ENCODE measurements at places on chromosomes 3 and 15. TPM values are rescaled to one million over a fixed set of nuclear protein-coding genes. Genes with fewer than 3 reads are reported as not detected.
A peak's percentile ranks its signal among the peaks of the same experiment; 100 is the strongest.

- H3K27me3 ChIP-seq: no peaks in the 10 kb centered on the region
- H3K4me1 ChIP-seq: no peaks in the 10 kb centered on the region
- H3K4me3 ChIP-seq: no peak overlapping the region
- no peaks in the 10 kb centered on the region for H3K36me3 ChIP-seq
Measured at GRCh38 chr3:24911076-24911475, 416.4 kb upstream of the THRB start.

- H3K27me3 ChIP-seq: no peaks in the 10 kb centered on the region
- no peaks in the 10 kb centered on the region for H3K36me3 ChIP-seq
- no peak overlapping the region for H3K4me3 ChIP-seq
- H3K27ac ChIP-seq: no peak overlapping the region
- H3K4me1 ChIP-seq: no peaks in the 10 kb centered on the region
Measured at GRCh38 chr3:8519774-8520448, 18.3 kb downstream of the LMCD1 start.

DNA sequence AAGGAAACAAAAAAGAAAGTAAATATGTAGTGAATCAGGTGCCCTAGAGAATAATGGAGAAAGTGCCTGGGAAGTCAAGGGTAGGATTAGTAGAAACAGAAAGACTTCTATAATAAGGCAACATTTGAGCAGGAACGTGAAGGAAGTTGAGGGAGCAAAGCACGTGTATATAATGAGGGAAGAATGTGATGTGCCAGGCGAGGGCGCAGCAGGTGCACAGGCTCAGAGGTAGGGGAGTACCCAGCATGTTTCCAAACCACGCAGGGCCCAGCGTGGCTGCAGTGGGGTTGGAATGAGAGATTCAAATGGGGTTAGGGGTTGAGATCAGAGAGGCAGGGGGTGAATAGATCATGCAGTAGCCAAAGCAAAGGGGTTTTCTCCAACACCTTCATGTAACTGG is 91.9 kb upstream of the VGLL4 start:
- no peaks in the 10 kb centered on the region for H3K27me3 ChIP-seq
- no peaks in the 10 kb centered on the region for H3K36me3 ChIP-seq
- no peak for DNase-seq
- no peak overlapping the region for H3K4me3 ChIP-seq
- H3K4me1 ChIP-seq: no peaks in the 10 kb centered on the region
- H3K27ac ChIP-seq: no peak overlapping the region

GRCh38 chr3:193559100-193559499 is 4.4 kb upstream of the ATP13A4 start:
- DNase-seq: no peak
- H3K4me3 ChIP-seq: no peak overlapping the region
- H3K27ac ChIP-seq: no peak overlapping the region
- H3K36me3 ChIP-seq: no peaks in the 10 kb centered on the region
- H3K27me3 ChIP-seq: no peaks in the 10 kb centered on the region

DNA sequence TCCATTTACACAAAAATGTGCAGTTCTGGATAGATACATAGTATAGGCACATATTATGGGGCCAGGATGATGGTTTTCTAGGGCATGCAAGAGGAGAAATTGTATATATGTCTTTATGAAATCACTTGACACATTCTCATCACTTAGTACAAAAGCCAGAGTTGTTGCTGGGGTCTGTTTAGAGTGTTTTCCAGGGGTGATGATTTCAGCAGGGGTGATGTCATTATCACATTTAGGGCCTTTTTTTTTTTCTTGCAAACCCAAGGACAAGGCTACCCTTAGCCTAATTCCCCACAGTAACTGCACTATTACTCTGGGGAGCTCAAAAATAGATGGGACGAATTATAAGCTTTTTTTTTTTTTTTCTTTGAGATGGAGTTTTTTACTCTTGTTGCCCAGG is 3.6 kb downstream of the ZNF589 start:
- no peak overlapping the region for H3K4me3 ChIP-seq
- H3K27me3 ChIP-seq: no peaks in the 10 kb centered on the region
- no peak for DNase-seq
- peaks cover 2% of the 10 kb centered on the region for H3K4me1 ChIP-seq

DNA sequence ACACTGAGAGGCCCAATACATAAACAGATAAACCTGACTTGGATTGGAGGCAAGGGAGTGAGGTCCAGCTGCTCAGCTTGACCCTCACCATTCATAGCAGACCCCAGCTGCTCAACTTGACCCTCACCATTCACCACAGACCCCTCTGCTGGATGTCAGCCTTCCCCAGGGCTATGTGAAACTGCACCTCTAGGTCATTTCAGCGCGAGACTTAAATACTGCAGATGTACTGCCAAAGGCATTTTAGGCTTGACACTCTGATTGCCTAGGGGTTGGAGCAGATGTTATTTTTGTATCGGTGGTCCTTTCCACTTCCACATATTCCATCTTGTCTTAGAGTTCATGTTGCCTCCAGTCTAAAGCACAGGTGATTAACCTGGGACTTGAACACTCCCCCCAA is 41.5 kb upstream of the FAM98B start:
- no peaks in the 10 kb centered on the region for H3K4me1 ChIP-seq
- H3K36me3 ChIP-seq: no peaks in the 10 kb centered on the region
- H3K27me3 ChIP-seq: no peaks in the 10 kb centered on the region
- H3K27ac ChIP-seq: no peak overlapping the region

- H3K36me3 ChIP-seq: no peaks in the 10 kb centered on the region
- H3K27me3 ChIP-seq: no peaks in the 10 kb centered on the region
- H3K4me1 ChIP-seq: no peaks in the 10 kb centered on the region
- H3K4me3 ChIP-seq: no peak overlapping the region
- no peak overlapping the region for H3K27ac ChIP-seq
Measured at GRCh38 chr3:81425198-81425868, 336.1 kb downstream of the GBE1 start.

GRCh38 chr15:60797444-60798040 is 318.6 kb upstream of the ICE2 start:
- no peak for DNase-seq
- peaks cover 53% of the 10 kb centered on the region for H3K4me1 ChIP-seq
- H3K27ac ChIP-seq: peak overlapping the region; percentile 70
- no peaks in the 10 kb centered on the region for H3K27me3 ChIP-seq
- no peaks in the 10 kb centered on the region for H3K36me3 ChIP-seq

DNA sequence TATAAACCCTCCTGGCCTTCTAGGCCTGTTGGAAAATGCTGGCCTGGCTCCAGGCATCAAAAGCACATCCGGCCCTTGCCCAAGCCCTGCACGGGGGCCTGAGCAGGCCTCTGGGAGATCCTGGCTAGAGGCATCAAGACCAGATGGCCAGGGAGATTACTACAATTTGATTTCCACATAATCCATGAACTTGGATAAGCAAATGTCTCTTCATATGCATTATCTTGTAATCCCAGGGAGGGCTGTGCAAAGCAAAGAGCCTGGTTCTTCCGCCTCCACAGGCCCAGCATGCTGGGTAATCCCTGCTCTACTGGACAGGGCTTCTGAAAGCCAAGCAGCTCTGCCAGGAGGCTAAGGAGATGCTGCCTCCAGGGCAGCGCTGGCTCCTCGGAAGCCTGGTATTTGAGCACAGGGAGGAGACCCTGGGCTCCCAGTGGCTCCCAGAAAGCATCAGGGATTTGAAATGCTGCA is 18.2 kb downstream of the MRPL46 start:
- no peaks in the 10 kb centered on the region for H3K27me3 ChIP-seq
- H3K4me3 ChIP-seq: no peak overlapping the region
- peaks cover 3% of the 10 kb centered on the region for H3K4me1 ChIP-seq
- H3K27ac ChIP-seq: no peak overlapping the region

DNA sequence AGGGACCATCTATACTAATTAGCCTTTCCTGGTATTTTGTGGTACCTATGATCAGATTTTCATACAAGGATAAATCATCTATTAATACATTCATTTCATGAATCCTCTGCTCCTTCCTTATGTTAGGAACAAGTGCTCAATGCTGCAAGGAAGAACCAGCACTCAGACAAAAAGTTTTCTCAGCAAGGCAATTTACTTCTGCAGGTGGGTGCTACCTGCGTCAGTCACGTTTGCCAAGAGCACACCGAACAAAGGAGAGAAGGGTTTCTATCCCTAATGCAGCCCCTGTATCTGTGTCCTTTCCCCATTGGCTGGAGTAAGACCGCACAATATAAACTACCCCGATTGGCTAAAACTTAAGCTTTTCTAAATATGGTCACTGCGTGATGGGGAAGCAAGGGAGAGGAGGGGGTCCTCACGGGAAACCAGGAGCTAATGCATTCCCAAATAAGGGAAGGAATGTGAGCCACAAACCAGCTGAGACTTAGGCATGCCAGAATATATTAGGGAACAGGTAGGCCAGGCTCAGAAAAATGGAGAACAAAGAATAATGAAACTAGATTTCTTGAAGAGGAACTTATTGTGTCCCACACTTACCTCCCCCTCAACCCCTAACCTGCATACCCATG is 76.5 kb downstream of the AQR start:
- H3K4me3 ChIP-seq: no peak overlapping the region
- no peak overlapping the region for H3K27ac ChIP-seq
- no peaks in the 10 kb centered on the region for H3K36me3 ChIP-seq
- DNase-seq: no peak

- H3K27me3 ChIP-seq: no peaks in the 10 kb centered on the region
- DNase-seq: no peak
- no peaks in the 10 kb centered on the region for H3K36me3 ChIP-seq
- no peak overlapping the region for H3K27ac ChIP-seq
- H3K4me3 ChIP-seq: no peak overlapping the region
- no peaks in the 10 kb centered on the region for H3K4me1 ChIP-seq
Measured at GRCh38 chr3:23932571-23932970, 12.5 kb upstream of the NR1D2 start.

GRCh38 chr3:170443457-170443856 is 24.8 kb downstream of the CLDN11 start:
- H3K4me3 ChIP-seq: no peak overlapping the region
- no peaks in the 10 kb centered on the region for H3K36me3 ChIP-seq
- DNase-seq: no peak
- no peaks in the 10 kb centered on the region for H3K4me1 ChIP-seq
- no peak overlapping the region for H3K27ac ChIP-seq
- H3K27me3 ChIP-seq: peaks cover 15% of the 10 kb centered on the region

GRCh38 chr3:77933926-77934325 is 894.0 kb downstream of the ROBO2 start:
- no peak for DNase-seq
- no peaks in the 10 kb centered on the region for H3K36me3 ChIP-seq
- H3K4me3 ChIP-seq: no peak overlapping the region
- H3K27ac ChIP-seq: no peak overlapping the region
- H3K4me1 ChIP-seq: no peaks in the 10 kb centered on the region

GRCh38 chr15:53230473-53230872 is 440.3 kb upstream of the ONECUT1 start:
- H3K27me3 ChIP-seq: no peaks in the 10 kb centered on the region
- H3K27ac ChIP-seq: no peak overlapping the region
- H3K4me1 ChIP-seq: no peaks in the 10 kb centered on the region
- H3K36me3 ChIP-seq: no peaks in the 10 kb centered on the region
- H3K4me3 ChIP-seq: no peak overlapping the region
- no peak for DNase-seq

GRCh38 chr3:36763850-36764703 is at the start of gene DCLK3:
DCLK3 (minus strand) TSS chr3:36764553; CDS start chr3:36764263, 290 bp downstream.
- no peaks in the 10 kb centered on the region for H3K36me3 ChIP-seq
- H3K27ac ChIP-seq: no peak within 1 kb of the TSS
- H3K27me3 ChIP-seq: peaks cover 32% of the 10 kb centered on the region
- H3K4me3 ChIP-seq: no peak within 1 kb of the TSS
- no peak for DNase-seq

- no peak overlapping the region for H3K27ac ChIP-seq
- H3K27me3 ChIP-seq: no peaks in the 10 kb centered on the region
Measured at GRCh38 chr3:67289626-67290025, 291.5 kb downstream of the KBTBD8 start.

GRCh38 chr3:168275662-168276061 is 179.9 kb upstream of the GOLIM4 start:
- DNase-seq: no peak
- H3K27ac ChIP-seq: no peak overlapping the region
- H3K36me3 ChIP-seq: no peaks in the 10 kb centered on the region
- no peak overlapping the region for H3K4me3 ChIP-seq
- no peaks in the 10 kb centered on the region for H3K4me1 ChIP-seq
- no peaks in the 10 kb centered on the region for H3K27me3 ChIP-seq

- no peak for DNase-seq
- no peaks in the 10 kb centered on the region for H3K27me3 ChIP-seq
- H3K4me1 ChIP-seq: peaks cover 72% of the 10 kb centered on the region
- H3K4me3 ChIP-seq: no peak overlapping the region
- no peaks in the 10 kb centered on the region for H3K36me3 ChIP-seq
Measured at GRCh38 chr3:196634829-196635228, 4.7 kb upstream of the NRROS start.

DNA sequence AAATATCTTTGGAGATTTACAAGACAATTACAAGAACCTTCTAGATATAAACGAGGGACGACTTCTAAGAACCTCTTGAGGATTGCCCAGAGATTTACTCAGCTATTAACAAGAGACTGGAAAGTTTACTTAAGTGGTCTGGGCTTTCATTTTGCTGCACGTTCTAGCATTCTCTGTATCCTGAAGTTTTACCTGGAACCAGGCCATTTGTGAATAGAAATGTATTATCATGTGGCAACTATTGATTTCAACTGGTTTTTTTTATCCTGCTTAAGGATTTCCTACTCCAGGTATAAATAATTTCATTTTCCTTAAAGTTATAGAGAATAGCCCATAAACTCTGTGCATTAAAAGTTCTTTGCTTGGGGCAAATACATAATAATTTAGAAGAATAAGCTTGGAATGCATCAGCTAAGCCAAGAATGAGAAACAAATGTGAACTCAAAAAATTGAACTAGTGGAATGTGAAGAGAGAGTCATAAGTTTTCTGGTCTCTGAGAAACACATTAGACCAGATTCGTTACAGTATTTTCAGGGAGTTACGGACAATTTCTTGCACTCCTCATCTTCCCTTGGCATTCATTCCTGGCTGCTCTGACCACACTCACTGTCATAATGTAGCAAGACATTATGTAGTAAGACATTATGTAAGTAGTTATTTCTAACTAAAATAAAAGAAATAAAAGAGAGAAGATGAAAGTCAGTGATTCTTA is 1.3 kb downstream of the AQP9 start:
- no peak overlapping the region for H3K27ac ChIP-seq
- no peaks in the 10 kb centered on the region for H3K4me1 ChIP-seq
- H3K36me3 ChIP-seq: no peaks in the 10 kb centered on the region

GRCh38 chr3:23764407-23764806 is 41.3 kb upstream of the UBE2E1 start:
- DNase-seq: no peak
- H3K4me1 ChIP-seq: no peaks in the 10 kb centered on the region
- H3K27ac ChIP-seq: no peak overlapping the region
- no peaks in the 10 kb centered on the region for H3K36me3 ChIP-seq
- H3K27me3 ChIP-seq: no peaks in the 10 kb centered on the region

- no peaks in the 10 kb centered on the region for H3K36me3 ChIP-seq
- H3K27me3 ChIP-seq: no peaks in the 10 kb centered on the region
- no peak overlapping the region for H3K4me3 ChIP-seq
- DNase-seq: no peak
Measured at GRCh38 chr3:60313951-60314461, 937.2 kb downstream of the FHIT start.

The CHRNA3 gene
- total RNA-seq: not detected

The EEFSEC gene
- total RNA-seq: 15.9 TPM

The CNTN3 gene
- total RNA-seq: not detected

The SLITRK3 gene
- not detected for total RNA-seq

The TM4SF18 gene
- not detected for total RNA-seq

The ARGFX gene
- not detected for total RNA-seq

The CAMK2N2 gene
- not detected for total RNA-seq

The VIPR1 gene
- total RNA-seq: 75.4 TPM

The RPL32 gene
- total RNA-seq: 3,479 TPM

The NPAP1 gene
- total RNA-seq: not detected

The GALK2 gene
- 18.5 TPM for total RNA-seq

The MRPL3 gene
- total RNA-seq: 36.1 TPM

The COL6A6 gene
- not detected for total RNA-seq
